ENCODE measurements at places on chromosomes 1 and 21.

DNA sequence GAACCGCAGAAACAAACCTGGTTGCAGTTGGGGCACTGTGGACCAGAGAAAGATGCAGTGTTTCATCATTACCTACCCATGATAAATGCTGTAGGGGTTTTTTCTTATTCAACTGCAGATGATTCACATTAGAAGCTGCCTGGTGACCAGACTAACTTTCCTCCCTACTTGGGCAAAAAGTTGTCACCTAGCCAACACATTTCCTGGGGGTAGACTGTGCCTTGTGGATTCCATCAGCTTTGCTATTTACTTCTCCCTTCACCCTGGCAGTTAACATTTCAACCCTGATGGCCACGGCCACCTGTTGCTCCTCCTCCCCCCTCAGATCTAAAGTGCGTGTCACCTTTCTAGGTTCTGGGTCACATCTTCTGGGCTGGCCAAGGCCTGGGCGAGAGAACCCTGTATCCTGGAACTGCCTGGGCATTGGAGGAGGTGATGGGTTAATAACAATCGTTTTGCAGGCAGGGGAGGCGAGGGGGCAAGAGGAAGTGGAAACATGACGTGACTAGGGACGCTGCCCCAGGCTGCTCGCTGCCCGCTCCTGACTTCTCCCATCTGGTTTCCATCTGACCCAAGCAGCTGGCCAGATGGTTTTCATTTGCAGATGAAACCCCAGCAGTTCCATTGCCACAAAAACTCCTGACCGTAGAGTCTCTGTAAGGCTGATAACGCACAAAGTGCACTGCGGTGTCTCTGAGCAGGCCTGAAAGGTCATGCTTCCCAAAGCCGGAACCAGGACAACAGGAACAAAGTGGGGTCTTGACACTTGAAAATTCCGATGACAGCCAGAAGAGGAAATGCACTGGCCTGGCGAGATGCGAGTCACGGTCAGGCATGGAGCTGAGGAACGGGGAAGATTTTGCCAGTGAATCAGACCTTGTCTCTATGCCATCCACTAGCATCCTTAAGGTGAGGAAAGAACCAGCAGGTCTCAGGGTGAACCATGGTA lies 36.6 kb downstream of the CAPZB start:
- peak; percentile 75 for DNase-seq

- no peak for DNase-seq
Measured at GRCh38 chr1:220655509-220655908, 34.7 kb upstream of the C1orf115 start.

- no peak for DNase-seq
Measured at GRCh38 chr1:24045771-24046170, 65.6 kb upstream of the SRSF10 start.

DNA sequence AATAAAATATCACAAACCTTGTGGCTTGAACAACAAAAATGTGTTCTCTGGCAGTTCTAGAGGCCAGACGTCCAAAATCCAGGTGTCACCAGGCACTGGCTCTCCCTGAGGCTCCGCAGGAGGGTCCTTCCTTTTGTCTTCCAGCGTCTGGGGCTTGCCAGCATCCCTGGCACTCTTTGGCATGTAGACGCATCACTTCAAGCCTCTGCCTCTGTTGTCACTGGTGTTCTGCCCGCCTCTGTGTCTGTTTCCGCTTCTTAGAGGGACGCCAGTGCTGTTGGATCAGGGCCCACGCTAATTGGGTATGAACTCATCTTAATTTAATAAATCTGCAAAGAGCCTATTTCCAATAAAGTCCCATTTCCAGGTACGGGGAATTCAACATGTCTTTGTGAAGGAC lies 273.7 kb upstream of the C1orf174 start:
- no peak for DNase-seq

- no peak for DNase-seq
Measured at GRCh38 chr1:44911026-44911425, 68.0 kb upstream of the PTCH2 start.

DNA sequence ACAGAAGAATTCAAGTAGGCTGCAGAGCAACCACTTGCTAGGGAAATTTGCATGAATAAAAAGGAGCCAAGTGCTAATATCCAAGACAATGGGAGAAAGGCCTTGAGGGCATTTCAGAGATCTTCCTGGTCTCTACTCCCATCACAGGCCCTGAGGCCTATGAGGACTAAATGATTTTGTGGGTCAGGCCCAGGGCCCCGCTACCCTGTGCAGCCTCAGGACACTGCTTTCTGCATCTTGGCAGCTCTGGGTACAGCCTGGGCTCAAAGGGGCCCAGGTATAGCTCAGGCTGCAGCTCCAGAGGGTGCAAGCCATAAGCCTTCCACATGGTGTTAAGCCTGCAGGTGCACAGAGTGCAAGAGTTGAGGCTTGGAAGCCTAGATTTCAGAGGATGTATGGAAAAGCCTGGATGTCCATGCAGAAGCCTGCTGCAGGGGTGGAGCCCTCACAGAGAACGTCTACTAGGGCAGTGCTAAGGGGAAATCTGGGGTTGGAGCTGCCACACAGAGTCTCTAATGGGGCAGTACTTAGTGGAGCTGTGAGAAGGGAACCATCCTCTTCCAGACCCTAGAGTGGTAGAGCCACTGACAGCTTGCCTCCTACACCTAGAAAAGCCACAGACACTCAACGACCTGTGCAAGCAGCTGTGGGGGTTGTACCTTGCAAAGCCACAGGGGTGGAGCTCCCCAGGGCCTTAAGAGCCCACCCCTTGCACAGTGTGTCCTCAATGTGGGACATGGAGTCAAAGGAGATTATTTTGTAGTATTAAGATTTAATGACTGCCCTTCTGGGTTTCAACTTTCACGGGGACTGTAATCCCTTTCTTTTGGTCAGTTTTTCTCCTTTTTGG lies 13.7 kb upstream of the ACTRT2 start:
- no peak for DNase-seq

- no peak for DNase-seq
Measured at GRCh38 chr21:45027241-45028196, 46.9 kb upstream of the ADARB1 start.

- DNase-seq = no peak
Measured at GRCh38 chr1:205441318-205441633, 14.6 kb downstream of the BLACAT1 start.

DNA sequence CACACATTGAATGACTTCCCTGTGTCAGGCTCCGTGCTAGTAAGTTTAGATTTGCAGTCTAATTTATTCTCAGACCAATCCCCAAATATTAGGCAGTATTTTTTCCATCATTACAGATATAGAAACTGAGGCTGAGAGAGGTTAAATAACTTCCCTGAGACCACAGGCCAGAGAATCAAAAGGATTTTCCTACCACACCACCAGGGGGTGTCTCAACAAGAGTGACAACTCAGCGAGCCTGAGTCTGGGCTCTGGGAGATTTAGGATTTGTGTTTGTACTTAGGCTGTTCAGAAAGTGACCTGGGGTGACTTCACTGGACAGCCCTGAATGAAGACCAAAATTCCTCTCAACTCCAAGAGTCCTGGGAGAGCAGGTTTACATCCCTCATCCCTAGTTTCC lies 13.3 kb upstream of the LCE5A start:
- no peak for DNase-seq

DNA sequence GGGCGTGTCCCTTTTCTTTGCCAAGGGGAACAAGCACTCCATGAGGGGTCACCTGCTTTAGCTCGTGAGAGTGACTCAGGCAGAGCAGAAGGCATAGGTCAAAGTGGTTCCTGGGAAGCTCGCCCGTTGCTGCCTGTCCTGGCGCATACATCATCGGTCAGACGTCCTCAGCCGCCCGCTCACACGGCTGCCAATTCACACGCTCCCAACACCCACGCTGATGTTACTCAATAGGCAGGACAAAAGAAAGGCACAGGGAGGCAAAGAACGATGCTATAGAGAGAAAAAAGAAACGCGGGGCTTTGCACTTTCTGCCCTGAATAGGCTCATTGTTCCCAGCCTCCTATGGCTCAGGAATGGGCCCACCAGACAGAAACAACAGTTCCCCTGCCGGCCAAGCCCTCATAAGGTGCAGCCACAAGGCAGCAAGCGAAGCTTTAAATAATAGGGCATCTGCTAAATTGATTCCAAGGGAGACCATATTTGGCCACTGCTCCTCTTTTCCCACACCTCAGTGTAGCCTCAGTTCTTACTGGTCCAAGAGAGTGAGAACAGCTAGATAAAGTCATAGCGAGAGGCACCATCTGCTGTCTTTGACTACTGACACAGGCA lies 38.7 kb downstream of the VTCN1 start:
- DNase-seq = peak; percentile 52

DNA sequence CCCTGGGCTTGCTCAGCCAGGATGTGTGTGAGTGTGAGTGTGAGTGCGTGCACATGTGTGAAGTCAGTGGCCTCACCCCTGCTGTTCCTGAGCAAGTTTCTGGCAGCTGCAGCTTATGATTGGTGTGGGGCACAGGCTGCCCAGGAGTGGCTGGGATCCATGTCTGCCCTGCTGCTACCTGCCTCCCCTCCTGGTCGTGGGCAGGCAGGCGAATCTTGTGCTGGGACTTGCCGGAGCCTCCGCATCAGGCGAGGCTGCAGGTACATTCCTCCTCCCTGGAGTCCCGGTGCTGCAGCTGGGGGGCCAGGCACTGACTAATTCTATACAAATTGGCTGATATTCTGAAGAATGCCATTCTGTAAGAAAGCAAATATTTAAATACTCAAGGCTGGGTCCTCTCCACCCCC lies 85.6 kb upstream of the WNT4 start:
- DNase-seq = no peak

DNA sequence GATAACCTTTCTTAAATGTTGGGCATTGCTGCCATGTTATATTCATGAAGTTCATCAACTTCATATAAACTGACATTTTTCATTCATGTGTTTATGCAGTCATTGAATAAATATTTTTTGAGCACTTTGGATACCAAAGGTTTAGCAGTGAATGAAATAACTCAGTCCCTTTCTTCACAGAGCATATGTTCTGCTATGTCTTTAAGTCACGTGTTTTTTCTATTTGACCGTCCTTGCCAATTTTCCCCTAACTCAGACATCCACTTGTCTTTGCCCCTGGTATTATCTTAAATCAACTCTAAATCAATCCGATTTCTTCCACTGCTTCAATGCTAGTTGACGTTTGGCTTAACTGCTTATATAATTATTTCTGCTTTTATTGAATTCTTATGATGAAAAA lies 16.6 kb downstream of the ADARB1 start:
- no peak for DNase-seq

GRCh38 chr1:26863685-26864077 lies 732 bp downstream of the SFN start:
- no peak for DNase-seq

DNA sequence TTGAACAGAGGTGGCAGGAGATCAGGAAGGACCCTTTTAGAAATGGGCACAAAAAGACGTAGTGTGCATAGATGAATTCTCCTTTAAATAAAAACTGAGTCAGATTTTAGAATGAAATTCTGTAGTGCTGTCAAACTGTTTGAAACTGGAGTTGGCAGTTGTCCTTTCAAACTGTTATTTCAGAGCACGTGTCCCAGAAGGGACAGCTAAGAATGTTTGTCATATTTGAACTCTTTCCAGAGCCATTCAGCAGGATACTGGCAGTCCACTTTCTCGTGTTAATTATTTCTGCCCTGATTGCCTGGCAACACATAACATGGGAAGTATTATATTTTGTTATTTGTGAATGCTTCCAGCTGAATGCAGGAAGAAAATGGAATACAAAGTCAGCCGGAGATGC lies 212.3 kb upstream of the DPYD start:
- no peak for DNase-seq

DNA sequence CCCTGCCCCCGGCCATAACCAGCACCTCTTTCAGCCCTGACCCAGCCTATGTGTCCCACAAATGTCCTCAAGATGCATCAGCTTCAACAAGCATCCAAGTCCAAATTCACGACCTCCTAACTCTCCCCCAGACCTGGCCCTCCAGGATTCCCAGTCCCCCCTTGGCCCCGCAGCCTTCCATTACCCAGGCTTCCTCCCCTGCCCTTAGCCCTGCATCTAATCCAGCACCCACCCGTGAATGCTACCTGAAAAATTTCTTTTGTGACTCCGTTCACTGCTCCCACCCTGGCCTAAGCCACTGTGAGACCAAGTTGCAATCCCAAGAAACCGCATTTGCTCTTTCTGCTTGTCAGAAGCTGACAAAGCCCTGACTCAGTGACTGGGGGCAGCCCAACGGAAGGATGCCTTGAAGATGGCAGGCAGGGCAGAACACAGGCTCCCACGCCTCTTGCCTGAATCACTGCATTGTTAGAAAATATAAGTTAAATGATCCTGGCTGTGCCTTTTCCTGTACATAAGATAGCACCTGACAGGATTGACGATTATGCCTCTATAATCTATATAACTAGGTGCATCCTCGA lies 939 bp upstream of the MFAP2 start:
- DNase-seq = no peak

GRCh38 chr1:154842635-154843034 lies 27.4 kb downstream of the KCNN3 start:
- DNase-seq = no peak

DNA sequence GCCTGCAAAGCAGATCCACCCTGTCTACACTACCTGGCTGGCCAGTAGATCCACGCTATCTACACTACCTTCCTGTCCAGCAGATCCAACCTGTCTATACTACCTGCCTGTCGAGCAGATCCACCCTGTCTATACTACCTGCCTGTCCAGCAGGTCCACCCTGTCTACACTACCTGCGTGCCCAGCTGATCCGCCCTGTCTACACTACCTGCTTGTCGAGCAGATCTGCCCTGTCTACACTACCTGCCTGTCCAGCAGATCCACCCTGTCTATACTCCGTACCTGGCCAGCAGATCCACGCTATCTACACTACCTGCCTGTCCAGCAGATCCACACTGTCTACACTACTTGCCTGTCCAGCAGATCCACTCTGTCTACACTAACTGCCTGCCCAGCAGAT lies 102.8 kb upstream of the SAMD11 start:
- no peak for DNase-seq

GRCh38 chr1:59342801-59343575 lies 46.1 kb downstream of the FGGY start:
- DNase-seq = no peak

DNA sequence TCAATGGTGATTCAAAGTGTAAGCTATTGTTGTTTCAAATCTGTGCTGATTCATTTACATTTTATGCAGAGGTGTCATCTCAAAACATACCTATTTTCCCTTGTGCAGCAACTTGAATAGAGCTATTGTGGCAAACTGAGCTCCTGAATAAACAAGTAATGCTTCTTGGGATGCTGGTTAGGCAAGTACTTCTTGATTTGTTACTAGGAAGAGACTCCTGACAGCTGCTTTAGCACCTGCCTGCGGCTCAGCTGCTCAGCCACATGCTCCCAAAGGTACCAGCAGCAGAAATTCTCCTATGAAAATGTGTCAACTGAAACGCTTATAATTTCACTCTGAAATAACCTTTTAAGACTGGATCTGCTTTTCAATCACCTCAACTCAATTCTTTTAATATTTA lies 352.3 kb downstream of the RYR2 start:
- DNase-seq = no peak

DNA sequence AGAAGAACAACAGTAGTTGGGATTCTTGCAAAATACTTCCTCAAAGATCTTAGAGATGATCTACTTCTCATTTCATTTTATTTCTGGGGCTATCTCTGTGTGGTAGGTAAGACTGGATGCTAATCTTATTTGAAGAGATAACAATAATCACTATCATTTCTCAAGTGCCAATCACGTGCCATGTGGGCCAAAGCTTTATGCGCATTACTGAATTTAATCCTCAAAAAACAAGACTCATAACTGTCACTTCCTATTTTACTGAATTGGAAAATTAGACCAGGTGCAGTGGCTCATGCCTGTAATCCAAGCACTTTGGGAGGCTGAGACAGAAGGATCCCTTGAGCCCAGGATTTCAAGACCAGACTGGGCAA lies 121.7 kb downstream of the KCNN3 start:
- no peak for DNase-seq

GRCh38 chr1:207822602-207823451 lies 71.0 kb downstream of the CD46 start:
- DNase-seq = peak; percentile 82

All from left ventricle myocardium superior (tissue), 1 donor.